DMS153 (cell line): ENCODE measurements at places on chromosomes 1 and 21.
A peak's percentile ranks its signal among the peaks of the same experiment; 100 is the strongest.

DNA sequence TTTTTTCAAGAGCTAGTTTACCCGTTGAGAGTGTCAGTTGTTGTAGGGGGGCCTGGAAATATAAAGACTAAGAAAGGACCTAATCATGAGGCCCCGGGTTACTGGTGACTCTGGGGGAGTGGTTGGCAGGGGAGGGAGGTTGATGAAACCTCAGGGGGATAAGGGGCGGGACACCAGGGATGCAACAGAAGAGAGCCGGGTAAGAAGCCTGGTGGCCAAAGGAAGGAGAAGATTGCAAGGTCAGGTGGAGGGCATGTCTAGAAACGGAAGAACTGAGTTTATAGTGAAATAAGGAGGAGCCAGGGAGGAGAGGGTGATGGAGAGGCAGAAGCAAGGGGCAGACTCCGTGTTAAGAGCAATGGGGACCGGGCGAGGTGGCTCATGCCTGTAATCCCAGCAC lies 12.5 kb upstream of the SPOCD1 start:
- no peak for DNase-seq

DNA sequence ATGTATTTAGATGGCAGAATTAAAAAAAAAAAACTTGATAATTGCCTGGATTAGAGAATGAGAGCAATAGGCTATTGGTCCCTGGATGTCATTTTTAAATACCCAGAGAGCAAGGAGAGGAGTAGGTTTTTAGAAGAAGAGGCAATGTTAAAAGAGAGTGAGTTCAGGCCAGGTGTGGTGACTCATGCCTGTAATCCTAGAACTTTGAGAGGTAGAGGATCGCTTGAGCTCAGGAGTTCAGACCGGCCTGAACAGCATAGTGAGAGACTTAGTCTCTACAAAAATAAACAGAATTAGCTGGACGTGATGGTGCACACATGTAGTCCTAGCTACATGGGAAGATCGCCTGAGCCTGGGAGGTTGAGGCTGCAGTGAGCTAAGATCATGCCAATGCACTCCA lies 15.9 kb upstream of the MUTYH start:
- DNase-seq: no peak

GRCh38 chr1:165842671-165843129 lies 15.3 kb downstream of the UCK2 start:
- peak; percentile 26 for DNase-seq

DNA sequence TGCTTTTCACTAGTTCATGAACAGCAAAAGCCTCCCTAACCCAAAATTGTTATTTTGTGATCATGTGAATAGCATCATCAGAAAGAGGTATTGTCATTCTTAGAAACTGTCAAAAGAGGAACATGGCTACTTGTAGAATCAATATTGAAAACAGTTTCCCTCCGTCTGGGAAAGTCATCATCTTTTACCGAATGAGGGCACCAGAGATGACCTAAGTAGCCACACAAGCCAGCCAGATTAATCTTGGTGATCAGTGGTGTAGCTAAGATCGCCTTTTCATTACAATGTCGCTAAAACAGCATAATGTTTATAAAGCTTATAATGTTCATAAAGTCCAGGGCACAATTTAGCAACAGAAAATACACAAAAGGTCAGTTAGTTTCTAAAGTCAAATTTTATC lies 136.1 kb downstream of the SIPA1L2 start:
- no peak for DNase-seq

DNA sequence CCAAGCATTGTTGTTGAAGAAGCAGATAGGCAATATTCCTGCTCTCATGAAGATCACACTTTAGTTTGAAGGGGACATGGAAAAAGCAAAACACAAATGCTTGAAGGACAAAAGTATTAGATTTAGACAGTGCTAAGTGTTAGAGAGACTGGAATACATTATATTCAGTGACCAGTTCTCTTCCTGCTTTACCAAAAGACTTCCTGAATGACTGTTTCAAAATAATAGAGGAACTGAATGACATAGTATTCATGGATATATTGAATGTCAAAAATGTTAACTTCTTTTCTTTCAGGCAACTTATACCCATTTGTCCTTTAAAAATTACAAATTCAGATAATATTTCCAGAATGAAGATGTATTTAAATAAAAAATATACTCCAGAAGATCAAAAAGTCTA lies 178.0 kb upstream of the IVNS1ABP start:
- no peak for DNase-seq

- DNase-seq: no peak
These were observed 125.6 kb upstream of the LMO4 start for GRCh38 chr1:87202922-87203655.

GRCh38 chr1:154520333-154520732 lies 18.1 kb upstream of the SHE start:
- DNase-seq: no peak

DNA sequence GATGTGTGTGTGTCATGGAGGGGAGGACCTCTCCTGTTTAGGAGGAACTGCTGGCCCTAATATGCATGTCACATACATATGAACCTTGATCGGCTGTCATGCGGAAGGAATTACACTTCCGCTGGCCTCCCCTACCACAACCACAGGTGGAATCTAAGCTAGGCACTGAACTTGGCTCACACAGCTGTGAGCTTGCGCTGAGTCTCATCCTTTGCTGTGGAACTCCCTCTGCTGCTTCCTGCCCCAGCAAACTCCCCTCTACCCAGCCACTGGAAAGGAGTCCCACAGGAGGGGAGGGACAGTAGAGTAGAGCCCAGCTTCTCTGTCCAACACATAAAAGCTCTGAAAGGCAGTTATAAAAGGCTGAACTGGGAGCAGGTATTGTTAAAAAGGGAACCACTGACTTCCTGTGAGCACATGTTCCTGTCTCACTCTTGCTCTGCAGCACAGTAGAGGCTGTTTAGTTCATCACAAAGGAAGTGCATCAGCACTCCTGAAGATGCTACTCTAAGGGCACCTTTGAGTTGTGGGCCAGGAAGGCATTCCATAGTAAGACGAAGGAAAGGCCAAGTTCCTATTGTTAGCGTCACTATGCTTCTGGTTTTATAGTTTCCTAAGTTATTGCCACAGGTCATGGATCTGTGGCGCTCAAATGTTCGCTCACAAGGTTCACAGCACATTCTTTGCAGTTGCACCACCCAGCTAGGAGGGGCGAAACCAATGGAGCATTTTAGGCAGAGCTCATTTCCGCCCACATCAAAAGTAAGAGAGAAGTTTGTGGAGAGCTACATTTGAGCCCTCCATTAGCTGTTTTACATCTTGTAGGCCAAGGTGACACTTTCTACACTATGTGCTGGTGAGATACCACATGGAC lies 17.7 kb upstream of the PTPRC start:
- DNase-seq: no peak

GRCh38 chr1:31689854-31690253 lies 14.0 kb downstream of the COL16A1 start:
- no peak for DNase-seq

DNA sequence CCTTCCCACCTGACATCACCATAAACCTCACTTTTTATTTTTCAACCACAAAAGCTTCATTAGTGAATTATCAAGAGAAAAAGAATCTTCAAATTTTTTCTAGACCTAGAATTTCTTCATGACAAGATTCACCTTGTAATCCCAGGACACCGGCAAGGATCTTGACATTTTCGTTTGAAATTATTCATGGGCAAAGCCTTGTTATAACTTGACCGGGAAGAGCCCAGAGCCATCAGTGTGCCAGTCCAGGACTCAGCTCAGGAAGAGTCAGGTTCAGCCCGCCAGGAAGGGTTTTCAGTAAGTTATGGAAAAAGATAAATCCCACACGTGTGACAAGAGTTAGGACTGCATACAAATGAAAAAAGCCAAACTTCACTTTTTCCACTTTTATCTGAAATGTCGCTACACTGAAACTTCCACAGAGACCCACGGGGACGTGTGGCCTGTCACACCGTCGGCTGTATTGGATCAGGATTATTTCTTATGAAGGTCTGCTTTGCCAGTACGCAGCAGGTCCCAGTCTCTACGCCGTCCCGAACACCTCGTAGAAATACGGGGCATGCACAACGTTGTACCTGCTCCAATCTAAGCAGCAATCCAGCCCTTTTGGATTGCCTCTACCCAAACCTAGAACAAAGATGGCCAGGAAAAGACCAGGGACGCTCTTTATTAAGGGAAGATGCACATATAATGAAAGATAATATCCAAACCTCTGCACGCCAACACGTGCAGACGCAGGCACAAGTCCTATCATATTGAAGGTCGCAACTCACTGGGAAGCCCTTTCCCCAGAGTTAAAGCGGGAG lies 916 bp downstream of the F3 start:
- DNase-seq: no peak

- no peak for DNase-seq
These were observed 57.4 kb upstream of the CXADR start for GRCh38 chr21:17455451-17455850.

- DNase-seq: no peak
These were observed 39.2 kb downstream of the SPEN start for GRCh38 chr1:15886611-15887167.

DNA sequence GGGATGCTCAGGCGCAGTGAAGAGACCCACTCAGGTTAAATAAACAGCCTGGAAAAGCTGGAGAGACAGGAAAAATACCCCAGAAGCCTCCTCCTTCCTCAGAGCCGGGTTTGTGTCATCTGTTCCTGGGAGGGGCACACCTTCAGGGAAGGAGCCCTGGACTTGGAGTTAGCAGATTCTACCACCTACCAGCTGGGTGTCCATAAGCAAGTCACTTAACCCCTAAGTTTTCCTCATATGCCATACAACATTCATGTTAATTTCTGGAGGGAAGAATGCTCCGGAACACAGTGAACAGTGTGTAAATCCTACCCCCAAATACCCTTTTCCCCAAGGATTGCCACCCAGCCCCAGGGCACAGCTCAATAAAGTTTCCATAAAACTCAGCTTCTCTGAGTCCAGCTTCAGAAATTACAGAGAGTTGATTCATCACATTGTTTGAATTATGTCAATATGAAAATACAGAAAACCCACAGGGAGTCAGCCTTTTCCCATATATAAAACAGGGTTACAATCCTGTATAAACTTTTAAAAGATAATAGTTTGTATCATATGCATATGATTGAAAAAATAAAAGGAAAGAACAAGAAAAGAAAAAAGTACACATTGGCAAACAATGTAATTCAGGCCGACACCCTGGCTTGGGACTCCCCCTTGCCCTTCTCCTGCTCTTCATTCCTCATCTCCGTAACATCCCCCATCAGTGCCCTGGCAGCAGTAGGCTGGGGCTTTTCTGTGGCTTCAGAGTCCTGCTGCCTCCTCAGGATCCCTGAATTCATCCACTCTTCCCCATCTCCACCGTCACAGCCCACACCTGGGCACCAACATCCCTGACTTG lies 291.8 kb upstream of the USP24 start:
- no peak for DNase-seq

DNA sequence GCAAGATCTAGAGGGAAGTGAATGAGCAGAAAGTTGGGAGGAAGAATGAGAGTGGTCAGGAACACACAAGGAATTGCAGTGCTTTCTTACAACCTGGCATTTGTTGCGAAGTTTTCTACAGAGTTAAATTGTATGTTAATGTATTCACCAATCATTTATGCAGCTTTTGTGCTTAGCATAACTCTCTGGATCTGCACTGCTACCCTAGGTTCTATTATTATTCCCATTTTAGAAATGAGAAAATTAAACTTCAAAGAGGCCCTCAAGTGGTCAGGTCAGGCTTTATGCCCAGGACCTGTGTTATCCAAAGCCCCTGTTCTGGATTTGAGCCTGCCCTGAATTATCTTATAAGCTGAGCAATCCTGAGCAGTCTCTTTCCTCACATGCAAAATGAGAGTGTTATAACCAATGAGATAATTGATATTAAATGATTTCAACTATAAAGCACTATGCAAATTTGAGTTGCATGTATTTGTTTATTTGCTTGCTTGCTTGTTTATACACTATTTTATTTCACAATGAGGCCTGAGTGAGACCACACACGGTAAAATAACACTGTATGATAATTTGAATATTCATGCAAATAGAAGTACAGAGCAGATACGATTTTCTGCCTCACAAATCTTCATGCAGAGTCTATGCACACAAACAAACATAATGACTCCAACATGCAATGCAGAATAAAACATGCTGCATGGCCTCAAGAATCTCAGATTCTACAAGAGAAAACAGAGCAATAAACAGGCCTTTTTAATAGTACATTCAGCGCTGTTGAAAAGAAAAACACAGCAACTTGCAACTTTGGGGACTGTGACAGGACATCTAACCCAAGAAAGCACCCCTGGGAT lies 323.0 kb downstream of the PLPP3 start:
- DNase-seq: no peak

DNA sequence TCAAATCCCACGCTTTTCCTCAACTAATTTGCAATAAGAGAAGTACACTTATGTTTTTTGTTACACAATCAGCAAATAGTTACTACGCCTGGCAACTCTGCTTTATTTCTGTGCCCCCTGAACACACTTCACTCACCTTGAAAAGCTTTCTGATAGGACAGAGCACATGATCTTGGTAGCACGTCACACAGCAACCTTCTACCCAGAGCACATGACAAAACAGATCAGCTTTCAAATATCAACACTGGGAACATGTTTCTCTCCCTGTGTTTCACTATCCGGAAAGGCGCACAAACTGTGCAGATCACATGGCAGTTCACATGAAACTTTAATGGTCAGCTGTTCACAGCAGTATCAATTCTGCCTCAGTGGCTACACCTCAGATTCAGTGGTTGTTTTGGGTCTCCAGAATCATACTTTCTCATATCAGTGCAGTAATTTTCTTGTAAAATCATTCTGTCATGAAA lies 2.2 kb downstream of the SLC19A2 start:
- DNase-seq: peak; percentile 55

GRCh38 chr1:6831366-6831765 lies 46.1 kb downstream of the CAMTA1 start:
- DNase-seq: no peak

GRCh38 chr1:204213668-204214662 lies at the start of gene GOLT1A:
GOLT1A (minus strand) TSS chr1:204213988; CDS start chr1:204213906, 82 bp downstream.
- DNase-seq: peak; percentile 86

- no peak for DNase-seq
These were observed 91.4 kb downstream of the HMCN1 start for GRCh38 chr1:185825556-185825955.

DNA sequence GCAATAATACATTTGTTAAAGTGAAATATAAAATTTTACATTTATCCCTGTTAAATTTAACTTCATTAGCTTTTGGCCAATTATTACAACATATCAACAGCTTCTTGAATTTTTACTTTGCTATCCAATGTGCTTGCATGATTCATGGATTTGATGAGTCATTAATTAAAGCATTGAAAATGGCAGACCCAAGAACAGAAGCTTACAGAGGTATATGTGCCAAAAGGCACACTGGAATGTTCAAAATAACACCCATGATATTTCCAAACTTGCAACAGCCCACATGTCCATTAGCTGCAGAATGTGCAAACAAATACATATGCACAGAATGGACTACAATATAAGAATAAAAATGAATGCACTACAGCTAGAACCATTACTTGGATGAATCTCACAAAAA lies 76.4 kb upstream of the MAN1A2 start:
- no peak for DNase-seq

- no peak for DNase-seq
These were observed 286.7 kb downstream of the PTPRC start for GRCh38 chr1:198925567-198925966.

DNA sequence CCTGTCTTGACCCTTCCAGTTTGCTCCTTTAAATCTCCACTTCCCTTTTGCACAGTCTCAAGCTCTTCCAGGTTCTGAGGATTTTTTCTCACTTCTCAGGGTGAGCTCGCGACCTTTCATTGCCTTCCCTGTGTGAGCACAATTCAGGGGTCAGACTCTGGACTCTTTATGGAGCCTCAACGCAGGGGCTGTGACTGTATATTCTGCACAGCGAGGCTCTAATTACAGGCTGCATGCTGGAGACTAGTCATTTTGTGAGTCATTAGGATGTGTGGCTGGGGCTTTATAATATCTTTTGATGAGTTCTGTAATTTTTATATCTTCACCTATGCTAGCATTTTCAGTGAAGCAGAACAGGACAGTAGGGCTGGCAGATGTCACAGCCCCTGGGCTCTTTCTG lies 270.7 kb downstream of the KAZN start:
- DNase-seq: no peak
